ENCODE measurements at places on chromosomes 4 and X. TPM values are rescaled to one million over a fixed set of nuclear protein-coding genes. Genes with fewer than 3 reads are reported as not detected.

The HSD17B13 gene
- total RNA-seq: 0.14 TPM

The MAGEE2 gene
- total RNA-seq: not detected

DNA sequence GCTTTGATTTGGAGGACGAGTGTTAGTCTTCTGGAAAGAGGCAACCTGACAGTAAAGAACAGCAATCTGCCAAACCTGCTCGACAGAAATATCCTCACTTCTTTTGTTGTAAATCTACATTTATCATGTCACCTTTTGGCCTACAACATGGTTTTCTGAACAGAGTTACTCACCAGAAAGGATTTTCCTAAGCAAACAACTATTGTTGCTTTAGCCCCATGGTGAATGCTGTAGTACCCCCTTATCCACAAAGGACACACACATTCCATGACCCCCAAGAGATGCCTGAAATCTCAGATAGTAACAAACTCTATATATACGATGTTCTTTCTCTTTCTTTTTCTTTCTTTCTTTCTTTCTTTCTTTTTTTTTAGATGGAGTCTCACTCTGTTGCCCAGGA is 42.7 kb downstream of the TMEM150C start:
- H3K4me3 ChIP-seq: no peak overlapping the region
- no peak overlapping the region for H3K27ac ChIP-seq
- peaks cover 18% of the 10 kb centered on the region for H3K27me3 ChIP-seq
- DNase-seq: no peak
- H3K4me1 ChIP-seq: no peaks in the 10 kb centered on the region
- H3K36me3 ChIP-seq: no peaks in the 10 kb centered on the region

GRCh38 chr4:681736-682451 is 7.1 kb downstream of the SLC49A3 start:
- H3K4me3 ChIP-seq: no peak overlapping the region
- DNase-seq: peak; percentile 35
- H3K4me1 ChIP-seq: peaks cover 6% of the 10 kb centered on the region
- no peak overlapping the region for H3K27ac ChIP-seq
- no peaks in the 10 kb centered on the region for H3K27me3 ChIP-seq
- no peaks in the 10 kb centered on the region for H3K36me3 ChIP-seq

GRCh38 chrX:38494239-38494823 is 67.0 kb upstream of the TSPAN7 start:
- peaks cover 26% of the 10 kb centered on the region for H3K27me3 ChIP-seq
- no peak overlapping the region for H3K27ac ChIP-seq
- DNase-seq: no peak
- H3K36me3 ChIP-seq: no peaks in the 10 kb centered on the region
- no peaks in the 10 kb centered on the region for H3K4me1 ChIP-seq

- no peaks in the 10 kb centered on the region for H3K27me3 ChIP-seq
- no peak overlapping the region for H3K27ac ChIP-seq
- DNase-seq: no peak
Observed at GRCh38 chr4:175435381-175435783, 376.7 kb downstream of the GPM6A start.

DNA sequence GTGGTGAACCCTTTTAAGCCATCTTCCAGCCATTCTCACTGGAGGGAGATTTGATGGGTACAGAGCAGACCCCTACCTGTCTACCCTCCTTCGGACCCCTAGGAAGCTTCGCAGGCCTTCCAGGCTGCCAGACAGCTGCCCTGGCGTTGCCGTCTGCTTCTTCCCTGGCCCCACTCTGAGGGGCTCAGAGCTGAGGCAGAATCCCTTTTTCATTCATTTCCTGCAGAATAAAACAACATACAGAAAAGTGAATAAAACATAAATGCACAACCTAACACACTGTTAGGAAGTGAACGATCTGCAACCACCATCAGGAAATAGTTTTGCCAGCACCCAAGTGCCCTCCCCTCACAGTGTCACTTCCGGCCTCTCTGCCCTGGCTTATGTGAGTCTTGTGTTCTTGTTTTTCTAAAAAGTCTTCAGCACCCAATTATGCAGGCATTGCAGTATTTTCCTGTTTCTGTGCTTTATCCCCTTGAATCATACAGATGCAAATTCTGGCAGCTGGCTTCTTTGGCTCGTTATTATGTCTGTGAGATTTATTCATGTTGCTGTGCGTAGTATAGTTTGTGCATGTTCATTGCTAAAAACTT is 5.6 kb upstream of the ADD1 start:
- DNase-seq: peak; percentile 62
- H3K36me3 ChIP-seq: peaks cover 6% of the 10 kb centered on the region
- H3K4me3 ChIP-seq: peak overlapping the region; percentile 86
- H3K27me3 ChIP-seq: no peaks in the 10 kb centered on the region

The INTU gene
- total RNA-seq: 0.12 TPM

- H3K4me1 ChIP-seq: no peaks in the 10 kb centered on the region
- H3K27ac ChIP-seq: no peak overlapping the region
- DNase-seq: no peak
- peaks cover 1% of the 10 kb centered on the region for H3K36me3 ChIP-seq
Observed at GRCh38 chr4:114076899-114077570, 97.6 kb upstream of the ARSJ start.

The TMEM156 gene
- total RNA-seq: 37.2 TPM

DNA sequence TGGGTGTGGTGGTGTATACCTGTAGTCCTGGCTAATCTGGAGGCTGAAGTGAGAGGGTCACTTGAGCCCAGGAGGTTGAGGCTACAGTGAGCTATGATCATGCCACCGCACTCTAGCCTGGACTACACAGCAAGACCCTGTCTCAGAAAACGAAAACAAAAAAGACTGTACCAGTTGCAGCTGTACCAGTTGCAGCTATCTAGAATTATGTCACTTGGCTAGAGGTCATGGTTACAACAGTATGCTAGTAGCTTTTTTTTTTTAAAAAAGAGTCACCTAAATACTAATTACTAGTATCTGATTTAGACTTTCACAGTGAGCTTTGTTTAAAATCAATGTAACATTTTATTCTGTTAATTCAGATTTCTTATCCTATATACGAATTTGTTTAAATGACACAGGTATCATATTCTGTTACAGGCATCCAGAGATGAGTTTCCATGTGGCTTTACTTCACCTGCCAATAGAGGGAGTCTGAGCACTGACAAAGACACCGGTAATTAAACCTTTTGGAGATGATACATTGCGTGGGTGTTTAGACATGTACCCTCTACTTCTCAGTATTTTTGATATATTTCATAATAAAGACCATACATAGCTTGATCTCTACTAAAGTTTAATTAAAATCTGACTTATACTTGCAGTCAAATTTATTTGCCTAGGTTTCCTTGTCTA is 100.2 kb upstream of the IL13RA1 start:
- no peak for DNase-seq
- H3K36me3 ChIP-seq: peaks cover 10% of the 10 kb centered on the region
- H3K27ac ChIP-seq: no peak overlapping the region
- H3K27me3 ChIP-seq: peaks cover 5% of the 10 kb centered on the region
- H3K4me3 ChIP-seq: no peak overlapping the region
- H3K4me1 ChIP-seq: no peaks in the 10 kb centered on the region

The SPANXB1 gene
- not detected for total RNA-seq

GRCh38 chr4:55865228-55865806 is 11.9 kb downstream of the EXOC1 start:
- H3K4me3 ChIP-seq: no peak overlapping the region
- peaks cover 22% of the 10 kb centered on the region for H3K4me1 ChIP-seq
- no peak for DNase-seq
- H3K36me3 ChIP-seq: peaks cover 4% of the 10 kb centered on the region

GRCh38 chr4:883377-884095 is 48.6 kb downstream of the GAK start:
- no peak for DNase-seq
- peaks cover 21% of the 10 kb centered on the region for H3K4me1 ChIP-seq
- H3K27ac ChIP-seq: no peak overlapping the region

The SRP72 gene
- total RNA-seq: 187 TPM

The TEX13B gene
- not detected for total RNA-seq

The MGAT4D gene
- total RNA-seq: not detected

The LDB2 gene
- total RNA-seq: not detected

The ANKRD50 gene
- total RNA-seq: 0.76 TPM

DNA sequence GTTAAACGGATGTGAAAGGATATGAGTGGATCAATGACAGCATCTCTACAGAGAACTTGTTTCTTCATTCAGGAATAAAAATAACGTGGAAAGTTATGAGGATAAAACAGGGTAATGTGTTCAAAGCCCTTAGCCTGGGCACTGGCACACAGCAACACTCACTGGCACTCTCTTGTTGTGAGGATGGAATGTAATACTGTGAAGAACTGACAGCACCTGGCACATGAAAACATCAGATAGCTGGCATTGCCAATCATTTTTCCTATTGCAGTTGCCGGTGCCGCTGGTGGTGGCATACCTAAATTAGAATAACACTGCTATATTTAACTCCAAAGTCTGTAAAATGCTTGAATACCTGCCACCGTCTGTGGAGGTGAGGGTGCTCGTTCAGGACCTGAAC is 1061.2 kb downstream of the DMD start:
- no peak overlapping the region for H3K27ac ChIP-seq
- H3K27me3 ChIP-seq: no peaks in the 10 kb centered on the region
- DNase-seq: no peak
- H3K4me3 ChIP-seq: no peak overlapping the region
- H3K36me3 ChIP-seq: no peaks in the 10 kb centered on the region

The HSFX1 gene
- total RNA-seq: 1.00 TPM

The DAPP1 gene
- 40.7 TPM for total RNA-seq

DNA sequence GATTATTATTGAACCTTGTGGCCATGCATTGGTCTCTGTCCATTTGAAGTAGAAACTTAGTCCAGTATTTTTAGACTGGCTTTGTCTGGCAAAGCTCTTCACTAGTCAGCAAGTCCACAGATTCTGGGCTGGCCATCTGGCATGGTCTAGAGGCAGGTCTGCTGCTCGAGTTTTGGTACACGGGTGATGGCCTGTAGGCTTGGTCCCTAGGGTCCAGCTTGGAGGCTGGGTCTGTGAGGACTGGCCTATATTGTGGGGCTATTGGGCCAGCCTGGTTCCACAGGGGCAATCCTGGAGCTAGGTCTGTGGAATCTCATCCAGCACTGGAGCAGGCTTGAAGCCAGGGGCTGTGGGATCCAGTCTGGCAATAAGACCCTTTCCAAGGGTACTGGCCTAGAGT is 607.6 kb upstream of the KLHL4 start:
- no peaks in the 10 kb centered on the region for H3K36me3 ChIP-seq
- no peaks in the 10 kb centered on the region for H3K27me3 ChIP-seq
- H3K27ac ChIP-seq: no peak overlapping the region
- H3K4me3 ChIP-seq: no peak overlapping the region
- no peaks in the 10 kb centered on the region for H3K4me1 ChIP-seq

- no peak overlapping the region for H3K4me3 ChIP-seq
- H3K27ac ChIP-seq: no peak overlapping the region
- H3K27me3 ChIP-seq: no peaks in the 10 kb centered on the region
- DNase-seq: no peak
- no peaks in the 10 kb centered on the region for H3K36me3 ChIP-seq
Observed at GRCh38 chr4:189548484-189549125, 392.1 kb upstream of the FRG1 start.

DNA sequence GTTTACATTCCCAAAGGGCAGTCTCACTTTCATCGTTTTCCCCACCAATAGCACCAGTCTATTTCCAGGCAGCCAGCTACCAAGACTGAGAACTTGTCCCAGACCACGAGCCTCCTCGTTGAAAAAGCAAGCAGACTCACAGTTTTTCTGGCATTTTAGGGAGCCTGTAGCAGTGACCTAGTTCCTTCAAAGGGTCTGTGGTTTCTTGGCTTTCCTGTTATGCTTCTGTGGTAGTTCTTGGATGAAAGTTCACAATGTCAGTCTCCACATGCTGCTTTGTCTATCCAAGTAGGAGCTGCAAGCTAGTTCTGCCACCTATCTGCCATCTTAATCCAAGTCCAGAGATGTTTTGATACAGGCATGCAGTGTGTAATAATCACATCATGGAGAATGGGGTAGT is 151.6 kb upstream of the ZC4H2 start:
- no peaks in the 10 kb centered on the region for H3K27me3 ChIP-seq
- H3K4me3 ChIP-seq: no peak overlapping the region
- no peak overlapping the region for H3K27ac ChIP-seq
- DNase-seq: no peak
- H3K4me1 ChIP-seq: peaks cover 8% of the 10 kb centered on the region

- no peaks in the 10 kb centered on the region for H3K4me1 ChIP-seq
- DNase-seq: no peak
- no peak overlapping the region for H3K4me3 ChIP-seq
- no peaks in the 10 kb centered on the region for H3K36me3 ChIP-seq
- H3K27ac ChIP-seq: no peak overlapping the region
- peaks cover 6% of the 10 kb centered on the region for H3K27me3 ChIP-seq
Observed at GRCh38 chr4:155307731-155308277, 69.0 kb downstream of the MAP9 start.

The TCEAL7 gene
- not detected for total RNA-seq
